ENCODE measurements at places on chromosomes 3 and 15. TPM values are rescaled to one million over a fixed set of nuclear protein-coding genes. Genes with fewer than 3 reads are reported as not detected.

The CCDC71 gene
- total RNA-seq = 23.8 TPM

The PCLAF gene
- 88.6 TPM for total RNA-seq

The TEX55 gene
- total RNA-seq = not detected

The GOLGA8R gene
- 2.1 TPM for total RNA-seq

The SAMD7 gene
- not detected for total RNA-seq

The IDH2 gene
- 208 TPM for total RNA-seq
